ENCODE measurements at places on chromosomes 2 and 18.

DNA sequence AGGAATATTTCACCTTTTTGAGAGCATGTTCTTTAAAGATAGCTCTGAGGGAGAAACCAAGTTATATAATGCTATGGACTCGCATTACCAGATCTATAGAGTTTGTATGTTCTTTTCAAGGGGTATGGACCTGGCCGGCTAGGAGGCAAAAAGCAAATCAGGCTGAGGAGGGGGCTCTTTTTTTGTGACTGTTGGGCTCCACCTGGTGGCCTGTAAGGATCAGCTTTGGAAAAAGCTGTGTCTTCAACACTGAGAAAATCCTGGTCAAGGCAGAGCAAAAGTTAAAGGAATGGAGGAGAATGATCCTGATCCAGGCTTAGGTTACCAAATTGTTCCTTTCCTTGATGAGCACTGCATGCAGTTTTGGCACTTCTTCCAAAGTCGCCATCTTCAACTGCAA lies 180.5 kb downstream of the DIS3L2 start:
- no peaks in the 10 kb centered on the region for H3K4me1 ChIP-seq

GRCh38 chr2:50379351-50379750 lies 652.6 kb downstream of the NRXN1 start:
- no peak overlapping the region for H3K27ac ChIP-seq
- H3K4me1 ChIP-seq: no peaks in the 10 kb centered on the region
- no peaks in the 10 kb centered on the region for H3K27me3 ChIP-seq
- no peaks in the 10 kb centered on the region for H3K36me3 ChIP-seq

DNA sequence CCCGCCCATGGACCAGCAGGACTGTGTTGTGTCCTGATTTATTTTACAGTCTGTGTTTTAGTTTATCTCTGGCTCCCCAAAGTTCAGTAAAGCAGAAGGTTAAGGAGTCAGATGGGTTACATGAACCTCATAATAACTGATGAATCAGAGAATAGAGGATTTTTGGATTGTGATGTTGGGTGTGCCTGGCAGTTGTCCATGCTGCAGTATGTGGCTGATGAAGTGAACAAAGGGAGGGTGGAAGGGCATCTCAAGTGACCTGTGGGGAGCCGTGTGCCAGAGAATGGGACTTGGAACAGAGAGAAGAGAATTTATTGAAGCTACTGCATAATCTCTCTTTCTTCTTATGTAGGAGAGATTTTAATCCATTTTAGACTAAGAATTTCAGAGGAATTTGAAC lies 145.5 kb downstream of the MAP4K4 start:
- no peaks in the 10 kb centered on the region for H3K27me3 ChIP-seq
- no peaks in the 10 kb centered on the region for H3K4me1 ChIP-seq
- H3K36me3 ChIP-seq: peaks cover 96% of the 10 kb centered on the region

DNA sequence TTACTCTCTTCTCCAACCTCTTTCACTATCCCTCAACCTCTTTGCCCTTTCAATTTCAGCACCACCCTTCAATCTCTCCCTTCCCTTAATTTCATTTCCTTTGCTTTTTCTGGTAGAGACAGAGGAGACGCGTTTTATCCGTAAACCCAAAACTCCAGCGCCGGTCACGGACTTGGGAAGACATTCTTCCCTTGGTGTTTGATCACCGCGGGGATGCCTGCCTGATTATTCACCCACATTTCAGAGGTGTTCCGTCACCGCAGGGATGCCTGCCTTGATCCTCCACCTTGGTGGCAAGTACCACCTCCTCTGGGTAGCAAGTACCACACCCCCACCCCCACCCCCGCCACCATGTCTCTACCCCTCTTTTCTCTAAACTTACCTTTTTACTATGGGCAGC lies 669.4 kb upstream of the PKDCC start:
- no peak for DNase-seq
- H3K27me3 ChIP-seq: no peaks in the 10 kb centered on the region
- no peaks in the 10 kb centered on the region for H3K36me3 ChIP-seq
- H3K4me3 ChIP-seq: no peak overlapping the region
- no peak overlapping the region for H3K27ac ChIP-seq

DNA sequence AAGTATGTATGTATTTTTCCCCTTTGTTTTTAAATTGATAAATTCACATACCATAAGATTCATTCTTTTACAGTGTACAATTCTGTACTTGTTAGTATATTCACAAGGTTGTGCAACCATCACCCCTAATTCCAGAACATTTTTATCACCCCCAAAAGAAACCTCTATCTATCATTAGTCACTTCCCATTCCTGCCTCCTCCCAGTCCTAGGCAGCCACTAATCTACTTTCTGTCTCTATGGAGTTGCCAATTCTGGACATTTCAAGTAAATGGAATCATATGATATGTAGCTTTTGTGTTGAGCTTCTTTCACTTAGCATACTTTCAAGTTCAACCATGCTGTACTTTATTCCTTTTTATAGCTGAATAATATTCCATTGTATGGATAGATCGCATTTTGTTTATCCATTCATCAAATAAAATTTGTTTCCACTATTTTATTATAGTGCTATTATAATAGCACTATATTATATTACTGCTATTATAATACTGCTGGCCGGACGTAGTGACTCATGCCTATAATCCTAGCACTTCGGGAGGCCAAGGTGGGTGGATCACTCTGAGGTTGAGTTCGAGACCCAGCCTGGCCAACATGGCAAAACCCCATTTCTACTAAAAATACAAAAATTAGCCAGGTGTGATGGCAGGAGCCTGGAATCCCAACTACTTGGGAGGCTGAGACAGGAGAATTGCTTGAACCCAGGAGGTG lies 10.9 kb downstream of the STARD7 start:
- no peak overlapping the region for H3K27ac ChIP-seq
- peaks cover 6% of the 10 kb centered on the region for H3K4me1 ChIP-seq
- no peaks in the 10 kb centered on the region for H3K27me3 ChIP-seq
- H3K36me3 ChIP-seq: peaks cover 46% of the 10 kb centered on the region
- H3K4me3 ChIP-seq: no peak overlapping the region
- no peak for DNase-seq

- no peaks in the 10 kb centered on the region for H3K36me3 ChIP-seq
- H3K27me3 ChIP-seq: no peaks in the 10 kb centered on the region
- no peak overlapping the region for H3K27ac ChIP-seq
- H3K4me3 ChIP-seq: no peak overlapping the region
These were observed 692.0 kb upstream of the FAM98A start for GRCh38 chr2:34291076-34291475.

DNA sequence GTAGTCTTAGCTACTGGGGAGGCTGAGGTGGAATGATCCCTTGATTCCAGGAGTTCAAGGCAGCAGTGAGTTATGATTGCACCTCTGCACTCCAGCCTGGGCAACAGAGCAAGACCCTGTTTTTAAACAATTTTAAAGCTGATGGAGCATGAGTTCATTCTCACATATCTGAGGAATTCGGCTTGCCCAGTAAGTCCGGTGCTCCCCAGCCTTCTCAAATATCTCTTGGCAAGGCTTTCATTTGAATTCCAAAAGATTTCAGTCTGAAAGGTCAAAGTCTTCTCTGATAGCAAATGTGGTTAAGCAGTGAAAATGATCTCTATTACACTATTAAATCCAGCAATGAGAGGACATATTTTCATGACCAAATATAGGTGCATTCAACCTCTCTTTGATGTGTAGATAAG lies 27.9 kb downstream of the PIEZO2 start:
- DNase-seq: no peak
- no peak overlapping the region for H3K27ac ChIP-seq
- no peaks in the 10 kb centered on the region for H3K4me1 ChIP-seq
- H3K36me3 ChIP-seq: no peaks in the 10 kb centered on the region

- no peaks in the 10 kb centered on the region for H3K27me3 ChIP-seq
- H3K27ac ChIP-seq: no peak overlapping the region
- no peak overlapping the region for H3K4me3 ChIP-seq
These were observed 152.2 kb downstream of the MYT1L start for GRCh38 chr2:2178921-2179320.

DNA sequence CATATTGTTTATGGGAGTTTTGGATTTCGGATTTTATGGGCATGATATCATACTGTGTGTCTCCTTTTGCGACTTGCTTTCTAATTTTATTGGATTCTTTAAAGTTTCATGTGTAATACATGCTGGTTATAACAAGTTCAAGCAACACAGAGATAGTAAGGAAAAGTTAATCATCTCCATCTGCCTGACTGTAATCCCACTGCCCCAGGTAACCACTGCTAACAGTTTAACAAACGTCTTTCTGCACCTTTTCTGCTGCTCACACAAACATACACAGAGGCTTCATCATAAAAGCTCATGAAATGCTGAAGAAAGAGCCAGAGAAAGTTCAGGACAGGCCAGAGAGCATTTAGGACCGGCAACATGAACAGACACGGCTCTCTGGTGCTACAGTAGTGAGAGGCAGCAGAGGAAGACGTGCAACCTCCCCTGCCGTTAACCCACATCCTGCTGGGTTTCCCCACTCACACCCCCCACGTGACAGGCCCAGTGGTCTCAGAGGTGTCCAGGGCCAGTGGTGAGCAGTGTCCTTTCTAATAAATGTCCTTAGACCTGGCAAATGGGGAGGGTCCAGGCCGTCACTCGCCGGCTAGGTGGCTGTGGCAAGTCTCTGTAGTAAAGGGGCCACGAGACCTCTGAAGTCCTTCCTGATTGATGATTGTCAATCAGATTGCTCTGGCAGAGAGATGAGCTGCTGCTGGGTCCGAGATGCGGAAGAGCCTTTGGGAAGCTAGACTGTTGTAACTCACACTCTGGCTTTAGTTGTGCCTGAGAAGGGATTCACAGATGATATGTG lies 43.0 kb upstream of the SLC1A4 start:
- no peaks in the 10 kb centered on the region for H3K27me3 ChIP-seq
- no peaks in the 10 kb centered on the region for H3K4me1 ChIP-seq
- no peaks in the 10 kb centered on the region for H3K36me3 ChIP-seq
- DNase-seq: no peak
- H3K4me3 ChIP-seq: no peak overlapping the region

GRCh38 chr18:28267878-28268625 lies 91.1 kb upstream of the CDH2 start:
- H3K36me3 ChIP-seq: no peaks in the 10 kb centered on the region
- H3K4me1 ChIP-seq: no peaks in the 10 kb centered on the region
- H3K27ac ChIP-seq: no peak overlapping the region
- no peak for DNase-seq
- H3K27me3 ChIP-seq: no peaks in the 10 kb centered on the region
- H3K4me3 ChIP-seq: no peak overlapping the region

- peaks cover 14% of the 10 kb centered on the region for H3K4me1 ChIP-seq
- H3K4me3 ChIP-seq: no peak overlapping the region
- H3K27ac ChIP-seq: no peak overlapping the region
- no peaks in the 10 kb centered on the region for H3K36me3 ChIP-seq
- no peak for DNase-seq
These were observed 134.2 kb upstream of the HNRNPA3 start for GRCh38 chr2:177078416-177078815.

- no peaks in the 10 kb centered on the region for H3K4me1 ChIP-seq
- H3K27ac ChIP-seq: no peak overlapping the region
- no peak overlapping the region for H3K4me3 ChIP-seq
These were observed 11.6 kb downstream of the TRAF3IP1 start for GRCh38 chr2:238331916-238332315.

DNA sequence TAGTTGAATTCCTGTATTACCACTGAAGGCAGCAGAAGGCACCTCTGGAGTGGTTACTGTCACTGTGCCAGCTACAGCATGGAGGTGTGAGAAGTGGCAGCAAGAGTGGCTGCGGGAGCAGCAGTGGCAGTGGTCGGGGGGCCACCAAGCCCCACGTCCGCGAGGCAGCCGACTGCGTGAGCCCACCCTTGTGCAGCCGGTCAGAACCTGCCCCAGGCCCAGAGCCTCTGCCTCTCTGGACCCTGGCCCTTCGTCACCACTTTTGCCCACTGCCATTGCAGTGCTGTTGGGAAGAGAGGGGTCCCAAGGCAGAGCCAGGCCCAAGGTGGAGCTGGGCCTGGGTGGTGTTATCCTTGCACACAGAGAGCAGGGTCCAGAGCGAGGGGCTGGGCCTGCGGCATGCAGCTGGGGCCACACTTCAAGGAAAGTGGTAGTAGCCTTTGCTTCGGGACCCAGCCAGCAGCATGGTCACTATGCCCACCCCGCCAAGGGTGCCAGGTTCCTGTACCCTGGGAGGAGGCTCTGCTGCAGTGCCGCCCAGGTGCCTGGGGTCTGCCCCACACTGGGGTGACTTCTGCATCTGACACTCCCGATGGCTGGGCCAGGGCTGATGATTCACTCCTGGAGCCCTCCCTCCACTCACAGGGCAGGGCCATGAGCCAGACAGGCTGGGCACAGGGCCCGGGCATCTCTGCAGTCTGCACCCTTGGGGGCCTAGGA lies 450.1 kb upstream of the LRATD1 start:
- H3K36me3 ChIP-seq: no peaks in the 10 kb centered on the region
- H3K27me3 ChIP-seq: no peaks in the 10 kb centered on the region
- no peaks in the 10 kb centered on the region for H3K4me1 ChIP-seq
- H3K27ac ChIP-seq: no peak overlapping the region
- no peak for DNase-seq
- H3K4me3 ChIP-seq: no peak overlapping the region

DNA sequence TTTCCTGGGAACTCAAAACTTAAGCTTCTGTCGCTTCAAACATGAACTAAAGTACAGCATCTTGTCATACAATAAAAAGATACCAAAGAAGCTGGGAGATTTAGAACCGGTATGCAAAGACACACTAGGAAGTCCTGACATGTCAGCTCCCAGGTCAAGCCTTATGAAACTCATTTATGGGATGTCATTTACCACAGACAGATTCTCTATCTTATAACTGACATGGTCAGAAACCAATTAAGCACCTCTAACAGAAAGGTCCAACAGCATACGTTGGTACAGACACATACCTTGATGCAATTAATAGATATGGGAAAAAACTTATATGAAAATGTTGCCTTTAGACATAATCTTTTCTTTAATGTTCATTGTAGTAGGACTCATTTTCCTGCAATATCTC lies 169.0 kb downstream of the SRBD1 start:
- H3K27me3 ChIP-seq: no peaks in the 10 kb centered on the region
- H3K4me1 ChIP-seq: no peaks in the 10 kb centered on the region
- no peak overlapping the region for H3K4me3 ChIP-seq
- H3K27ac ChIP-seq: no peak overlapping the region

DNA sequence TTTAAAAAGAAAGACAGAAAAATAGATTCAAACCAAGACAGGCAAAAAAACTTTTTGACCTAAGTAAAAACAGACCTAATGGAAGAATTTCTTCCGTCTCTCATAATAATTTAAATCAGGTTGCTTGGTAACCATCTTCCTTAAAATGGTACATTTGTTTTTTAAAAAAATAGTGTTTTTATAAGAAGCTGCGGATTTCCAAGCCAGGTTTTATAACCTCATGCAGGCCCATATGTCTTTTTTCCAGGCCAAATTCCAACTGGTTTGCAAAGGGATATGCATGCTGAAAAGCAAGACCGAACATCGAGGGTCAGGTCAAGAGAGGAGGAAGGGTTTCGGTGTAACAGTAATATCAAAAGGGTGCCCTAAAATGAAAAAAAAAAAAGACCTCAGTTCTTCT lies 172.9 kb downstream of the MAIP1 start:
- H3K4me1 ChIP-seq: peaks cover 3% of the 10 kb centered on the region
- H3K27me3 ChIP-seq: no peaks in the 10 kb centered on the region
- no peak for DNase-seq
- no peak overlapping the region for H3K27ac ChIP-seq
- no peak overlapping the region for H3K4me3 ChIP-seq
